ENCODE measurements at places on chromosomes 2 and 18.

DNA sequence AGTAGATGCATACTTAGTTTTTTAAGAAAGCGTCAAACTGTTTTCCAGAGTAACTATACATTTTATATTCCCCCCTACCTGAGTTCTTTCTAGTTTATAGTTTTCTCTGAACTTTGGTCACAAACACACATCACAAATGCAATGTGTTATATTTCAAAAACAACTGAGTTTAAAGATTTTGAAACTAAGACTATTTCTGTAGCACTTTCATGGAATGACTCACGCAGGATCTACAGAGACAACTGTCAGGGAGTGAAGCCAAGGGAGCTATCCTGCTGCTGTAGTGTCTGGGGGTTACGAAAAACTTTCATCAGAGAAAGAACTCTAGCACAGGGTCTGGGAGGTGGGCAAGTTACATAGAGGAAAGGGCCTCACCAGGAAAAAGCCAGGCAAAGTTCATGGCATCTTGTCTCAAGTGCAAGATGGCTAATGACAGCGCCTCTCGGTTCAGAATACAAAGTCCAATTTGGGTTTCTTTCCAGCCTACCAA, 66.8 kb downstream of the UXS1 start:
- DNase-seq, result no peak

- DNase-seq, result no peak
Observed at GRCh38 chr2:35891528-35891927, 464.1 kb upstream of the CRIM1 start.

DNA sequence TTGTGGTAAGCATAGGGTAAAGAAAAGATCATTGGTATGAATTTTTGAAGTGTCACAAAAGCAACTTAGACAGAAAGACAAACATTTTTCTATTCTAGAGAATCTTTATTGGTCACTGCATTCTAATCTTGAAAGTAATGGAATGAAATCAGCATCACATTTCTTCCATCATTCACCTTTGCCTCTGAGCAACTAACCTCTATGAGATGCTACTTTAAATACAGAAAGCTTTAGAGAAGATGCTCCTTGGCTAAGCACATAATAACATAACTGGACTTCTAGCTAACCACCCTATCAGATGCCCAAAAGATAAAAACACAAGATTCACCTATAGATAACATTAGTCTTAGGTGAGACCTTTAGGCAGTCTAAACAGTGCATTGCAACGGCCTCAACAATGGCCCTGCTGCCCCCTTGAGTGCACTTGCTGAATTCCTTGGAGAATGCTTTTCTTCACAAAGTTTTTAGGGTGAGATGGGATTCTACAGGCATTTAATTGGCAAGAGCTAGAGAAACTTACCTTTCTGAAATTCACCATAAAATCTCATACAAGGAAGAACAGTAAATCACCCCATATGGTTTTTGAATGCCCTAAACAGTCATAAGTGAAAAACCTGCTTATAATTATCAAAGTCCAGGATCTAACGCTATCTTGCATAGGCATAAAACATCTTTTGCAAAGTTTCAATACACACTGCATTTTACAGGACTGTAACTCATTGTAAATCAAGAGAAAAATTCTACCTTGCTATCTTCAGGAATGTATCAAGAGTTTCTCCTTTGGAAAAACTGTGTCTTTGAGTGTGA, 791.3 kb upstream of the CHAC2 start:
- DNase-seq, result no peak

DNA sequence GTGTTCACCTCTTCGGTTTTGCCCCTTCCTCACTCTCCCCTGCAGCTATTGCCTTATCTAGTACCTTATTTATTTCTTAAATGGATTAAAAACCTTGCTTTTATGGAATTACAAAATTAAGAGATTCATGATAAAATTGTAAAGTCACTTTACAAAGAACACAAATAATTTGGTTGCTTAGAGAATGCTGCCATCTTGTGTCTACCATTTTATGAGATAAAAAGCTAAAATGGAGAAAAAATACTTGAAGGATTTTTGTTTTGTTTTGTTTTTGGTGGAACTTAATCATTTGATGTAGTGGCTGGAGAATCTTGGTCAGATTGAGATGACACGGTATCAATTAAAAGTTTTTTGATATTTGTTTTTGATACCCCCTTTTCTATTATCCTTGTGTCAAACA, 69.6 kb downstream of the R3HDM1 start:
- no peak for DNase-seq

GRCh38 chr2:29129586-29130281, 14.5 kb downstream of the CLIP4 start:
- no peak for DNase-seq

DNA sequence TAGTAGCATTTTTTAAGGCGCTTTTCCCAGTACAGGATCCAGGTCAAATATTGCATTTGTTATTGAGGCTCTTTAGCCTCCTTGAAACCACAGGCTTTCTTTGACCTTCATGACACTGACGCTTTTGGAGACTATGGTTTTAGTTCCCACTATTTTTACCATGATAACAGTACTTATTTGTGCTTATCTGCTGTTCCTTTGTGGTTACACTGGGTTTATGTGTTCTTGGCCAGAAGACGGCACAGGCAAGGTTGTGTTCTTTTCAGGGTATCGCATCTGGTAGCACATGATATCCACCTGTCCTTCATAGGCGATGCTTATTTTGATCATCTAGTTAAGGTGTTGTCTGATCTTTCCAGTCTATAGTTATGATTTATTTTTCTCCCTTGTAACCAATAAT, 16.8 kb upstream of the MBOAT2 start:
- no peak for DNase-seq

DNA sequence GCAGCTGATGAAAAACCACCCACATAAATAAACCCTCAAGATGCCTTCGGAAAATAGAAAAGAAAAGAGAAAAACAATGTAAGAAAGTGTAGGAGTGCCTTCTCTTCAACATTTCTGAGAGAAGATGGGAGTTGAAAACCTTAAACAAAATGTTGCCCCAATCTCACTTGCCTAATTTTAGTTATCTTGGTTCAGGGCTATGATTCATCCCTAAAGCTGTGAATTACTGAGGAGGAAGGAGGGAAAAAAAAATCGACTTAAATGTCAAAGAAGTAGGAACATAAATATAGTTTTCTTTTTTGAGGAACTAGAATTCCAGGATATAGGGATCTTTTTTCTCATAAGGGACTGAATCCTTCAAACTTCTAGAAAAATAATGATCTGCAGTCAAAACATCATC, 360.3 kb downstream of the TGIF1 start:
- no peak for DNase-seq

DNA sequence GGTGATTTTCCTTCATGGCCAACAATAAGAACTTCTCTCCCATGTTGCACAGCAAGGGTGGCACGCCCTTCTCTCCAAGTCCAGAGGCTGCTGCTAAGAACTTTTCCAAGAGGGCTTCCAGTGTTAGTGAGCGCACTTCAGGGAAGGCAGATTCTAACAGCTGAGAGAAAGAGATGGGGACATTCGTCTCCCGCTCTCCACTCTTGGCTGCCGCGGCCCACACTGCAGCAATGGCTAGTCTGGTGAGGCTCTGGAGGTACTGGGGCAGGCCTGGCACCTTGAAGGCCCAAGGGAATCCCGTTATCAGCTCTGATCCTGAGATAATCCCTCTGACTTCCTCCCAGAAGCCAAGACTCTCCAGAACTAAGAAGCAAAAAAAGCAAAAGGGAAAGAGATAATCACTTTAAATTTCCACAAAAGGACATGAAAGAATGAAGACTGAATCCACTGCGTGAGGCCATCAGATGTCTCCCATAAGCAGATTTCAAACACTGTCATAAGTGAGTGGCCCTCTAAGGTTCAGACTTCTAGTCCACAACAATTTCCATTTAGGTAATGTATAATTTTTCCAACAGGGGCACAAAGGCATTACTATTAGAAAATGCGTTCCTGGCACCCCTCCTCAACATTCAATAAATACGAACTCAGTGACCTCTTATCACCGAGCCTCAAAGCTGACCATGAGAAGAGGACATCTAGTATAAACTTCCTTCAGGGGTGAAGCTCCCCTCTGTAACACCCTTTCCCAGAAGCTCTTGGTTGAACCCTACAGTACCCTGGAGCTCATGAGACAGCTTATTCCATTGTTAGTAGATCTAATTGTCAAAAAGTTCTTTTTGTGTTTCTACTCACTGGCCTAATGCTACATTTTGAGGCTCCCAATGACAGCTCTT, 66.7 kb upstream of the ZFP36L2 start:
- no peak for DNase-seq

DNA sequence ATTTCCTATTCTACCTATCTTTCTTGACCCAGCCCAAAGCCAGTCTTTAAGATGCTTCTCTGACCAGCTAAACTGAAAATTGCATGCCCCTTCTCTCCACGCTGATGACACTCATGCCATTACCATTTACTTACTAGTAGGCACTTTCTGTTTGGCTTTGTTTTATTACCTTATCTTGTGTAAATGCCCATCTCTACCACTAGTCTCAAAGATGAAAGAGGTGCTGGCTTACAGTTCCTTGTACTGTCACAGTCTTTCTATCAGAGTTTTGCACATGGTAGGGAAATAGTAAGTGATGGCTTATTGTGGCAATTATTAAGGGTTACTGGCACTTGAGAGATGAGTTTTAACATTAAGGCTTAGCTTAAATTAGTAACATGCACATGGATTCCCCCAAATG, 352.1 kb downstream of the RBM43 start:
- DNase-seq, result no peak

GRCh38 chr2:172293952-172294351, 133.4 kb upstream of the ITGA6 start:
- DNase-seq, result no peak

GRCh38 chr18:34834897-34835296, 124.8 kb downstream of the DTNA start:
- DNase-seq, result no peak

DNA sequence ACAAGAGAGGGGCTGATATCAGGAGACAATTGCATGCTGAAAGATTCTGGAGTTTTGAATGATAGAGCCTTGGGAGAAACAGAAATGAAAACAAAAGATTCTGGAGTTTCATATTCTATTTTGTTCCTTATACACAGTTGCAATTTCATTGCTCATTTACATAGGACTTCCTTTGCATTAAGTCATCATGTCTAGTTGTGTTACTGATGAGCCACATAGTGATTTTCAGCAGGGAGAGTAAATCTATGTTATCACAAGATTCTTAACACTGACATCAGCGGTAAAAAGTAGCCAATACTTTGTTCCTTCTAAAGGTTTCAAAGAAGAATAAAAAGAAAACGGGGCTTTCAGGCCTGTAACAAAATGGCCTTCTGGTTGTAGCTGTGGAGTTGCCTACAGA, 7.1 kb downstream of the ADAM17 start:
- no peak for DNase-seq

DNA sequence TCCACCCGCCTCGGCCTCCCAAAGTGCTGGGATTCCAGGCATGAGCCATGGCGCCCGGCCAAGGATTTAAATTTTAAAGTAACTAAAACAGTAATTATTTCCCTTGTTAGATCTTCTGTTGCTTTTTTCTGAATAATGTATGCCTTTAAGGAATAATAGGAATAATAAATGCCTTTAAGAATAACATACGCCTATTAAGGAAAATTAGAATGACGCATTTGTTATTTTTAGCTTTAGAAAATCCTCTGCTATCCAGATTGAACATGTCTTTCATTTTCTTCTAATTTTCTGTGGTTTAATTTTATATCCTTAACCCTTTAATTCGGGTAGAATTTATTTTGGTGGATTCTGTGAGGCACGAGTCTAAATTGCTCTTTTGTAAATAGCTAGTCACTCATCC, 23.1 kb upstream of the TMBIM1 start:
- no peak for DNase-seq

GRCh38 chr2:135076556-135076955, 24.5 kb downstream of the RAB3GAP1 start:
- DNase-seq, result no peak

GRCh38 chr2:237297421-237298150, 116.4 kb downstream of the COL6A3 start:
- no peak for DNase-seq
